ENCODE measurements at places on chromosomes 13 and 19.

GRCh38 chr13:111304041-111304544, 16.3 kb upstream of the TEX29 start:
- DNase-seq = no peak

GRCh38 chr19:55898911-55899310, 33.2 kb downstream of the NLRP13 start:
- DNase-seq = no peak

GRCh38 chr13:66634384-66634783, 595.8 kb downstream of the PCDH9 start:
- no peak for DNase-seq

GRCh38 chr13:95304453-95304852, 3.2 kb upstream of the ABCC4 start:
- no peak for DNase-seq

Measured in T-helper 22 cell (primary cell).